Ascending aorta (tissue), 2 donors: ENCODE measurements at places on chromosomes 2 and 18. TPM values are rescaled to one million over a fixed set of nuclear protein-coding genes. Genes with fewer than 3 reads are reported as not detected.
A peak's percentile ranks its signal among the peaks of the same experiment; 100 is the strongest.

Gene TMEM17
- not detected for total RNA-seq

Gene DCC
- not detected for total RNA-seq

Gene MROH2A
- not detected for total RNA-seq

DNA sequence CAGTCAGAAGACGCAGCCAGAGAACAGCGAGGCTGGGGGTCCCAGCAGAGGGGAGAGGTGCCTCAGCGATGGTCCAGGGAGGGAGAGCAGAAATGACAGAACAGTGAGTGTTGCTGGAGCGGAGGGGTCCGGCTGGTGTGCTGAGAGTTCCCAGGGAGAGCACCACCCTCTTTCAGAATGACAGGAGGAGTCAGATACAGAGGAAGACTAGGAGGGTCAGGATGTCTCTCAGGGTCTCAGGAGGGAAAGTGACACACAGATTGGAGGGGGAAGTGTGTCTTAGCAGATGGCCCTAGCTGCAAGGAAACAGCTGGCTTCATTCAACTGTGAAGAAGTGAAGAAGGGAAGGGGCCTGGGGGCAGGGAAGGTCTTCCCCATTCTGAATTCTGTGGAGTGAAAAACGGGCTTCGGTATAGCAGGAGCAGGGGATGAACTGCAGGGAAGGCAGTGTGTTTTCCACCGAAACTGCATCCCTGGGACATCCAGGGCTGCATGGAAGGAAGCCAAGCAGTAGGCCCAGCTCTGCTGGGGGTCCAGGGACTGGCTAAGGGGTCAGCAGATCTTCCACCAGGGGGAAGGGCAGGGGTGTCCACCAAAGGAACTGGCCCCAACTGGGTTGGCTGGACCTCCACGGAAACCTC lies 90.0 kb upstream of the OTOS start:
- peak; percentile 33 for DNase-seq

- no peak for DNase-seq
Measured at GRCh38 chr18:3059272-3059671, 46.3 kb upstream of the LPIN2 start.

DNA sequence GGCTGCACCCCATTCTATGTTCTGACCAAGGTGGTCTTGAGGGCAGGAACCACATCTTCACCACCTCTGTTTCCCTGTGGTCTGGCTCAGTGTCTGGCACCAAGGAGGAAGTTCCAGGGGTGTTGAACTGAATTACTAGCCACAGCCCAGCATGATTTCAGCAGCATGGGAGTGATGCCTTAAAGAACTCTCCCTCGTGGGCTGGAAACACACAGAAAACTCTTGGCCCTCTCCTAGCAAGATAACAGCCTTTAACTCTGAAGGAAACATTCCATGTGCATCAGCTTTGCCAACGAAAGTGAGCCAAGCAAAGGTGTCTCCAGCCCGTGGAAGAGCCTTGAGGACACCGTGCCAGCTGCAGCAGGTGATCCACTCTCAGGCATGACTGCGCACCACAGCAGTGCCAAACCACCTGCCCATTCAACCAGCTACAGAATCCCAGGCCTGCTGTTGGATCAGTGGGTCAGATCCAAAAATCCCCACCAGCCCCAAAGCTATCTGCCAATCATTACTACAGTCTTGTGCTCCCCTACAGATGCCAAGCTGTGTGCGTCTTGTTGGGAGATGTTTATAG lies 124.8 kb downstream of the TTC32 start:
- DNase-seq: peak; percentile 54

- no peak for DNase-seq
Measured at GRCh38 chr2:152200101-152200500, 24.5 kb upstream of the STAM2 start.

DNA sequence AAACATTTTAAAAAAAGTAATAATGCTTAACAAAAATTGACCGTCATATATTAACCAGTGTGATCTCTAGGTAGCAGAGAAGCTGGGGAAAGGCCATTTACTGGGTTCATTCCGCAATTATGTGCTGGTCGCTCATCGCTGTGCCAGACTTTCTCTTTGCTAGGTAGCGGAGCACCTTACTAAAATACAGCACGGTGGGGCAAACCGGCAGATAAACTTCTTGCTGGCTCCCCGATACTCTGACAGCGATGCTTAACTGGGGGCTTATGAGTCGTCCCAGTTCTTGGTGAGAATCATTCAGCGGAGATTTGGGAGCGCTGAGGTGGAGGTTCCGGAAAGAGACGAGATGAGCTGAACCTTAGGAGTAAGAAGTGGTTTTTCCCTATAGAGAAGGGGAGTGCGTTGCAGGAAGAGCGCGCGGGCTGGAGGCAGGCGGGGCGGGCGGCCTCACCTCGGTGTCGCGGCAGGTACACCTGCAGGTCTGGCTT lies 605 bp downstream of the C2orf68 start:
- no peak for DNase-seq

DNA sequence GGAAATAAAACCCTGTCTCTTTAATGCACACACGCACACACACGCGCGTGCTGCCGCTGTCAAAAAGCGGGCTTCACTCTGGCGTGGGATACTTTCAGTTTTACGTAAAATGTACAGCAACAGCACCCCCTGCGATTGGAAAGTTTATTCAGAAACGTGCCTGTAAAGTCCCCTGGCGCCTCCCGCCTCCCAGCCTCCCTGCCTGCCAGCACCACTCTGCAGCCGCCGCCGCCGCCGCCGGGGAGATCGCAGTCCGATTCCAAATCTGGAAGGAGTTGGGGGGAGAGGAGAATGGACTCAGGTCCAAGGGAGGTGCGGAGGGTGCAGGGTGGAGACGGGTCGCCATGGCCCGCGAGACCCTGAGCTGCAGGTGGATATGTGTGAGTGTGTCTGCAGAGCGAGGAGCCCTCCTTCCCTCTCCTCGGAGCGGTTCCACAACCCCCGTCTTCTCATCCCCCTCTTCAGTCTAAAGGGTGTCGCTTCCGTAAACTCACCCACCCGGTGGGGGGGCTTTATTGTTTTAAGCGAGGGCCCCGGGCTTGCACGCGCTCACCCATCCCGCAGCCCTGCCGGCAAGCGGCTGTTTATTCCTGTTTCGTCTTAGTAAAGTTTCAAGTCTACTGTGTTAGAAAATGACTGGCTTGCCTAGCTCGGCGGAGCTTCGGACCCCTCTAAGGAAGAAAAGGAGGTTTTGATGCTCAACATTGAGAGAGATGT lies 1.8 kb upstream of the BCL11A start:
- DNase-seq: no peak
